ENCODE measurements at places on chromosomes 2 and 18.

DNA sequence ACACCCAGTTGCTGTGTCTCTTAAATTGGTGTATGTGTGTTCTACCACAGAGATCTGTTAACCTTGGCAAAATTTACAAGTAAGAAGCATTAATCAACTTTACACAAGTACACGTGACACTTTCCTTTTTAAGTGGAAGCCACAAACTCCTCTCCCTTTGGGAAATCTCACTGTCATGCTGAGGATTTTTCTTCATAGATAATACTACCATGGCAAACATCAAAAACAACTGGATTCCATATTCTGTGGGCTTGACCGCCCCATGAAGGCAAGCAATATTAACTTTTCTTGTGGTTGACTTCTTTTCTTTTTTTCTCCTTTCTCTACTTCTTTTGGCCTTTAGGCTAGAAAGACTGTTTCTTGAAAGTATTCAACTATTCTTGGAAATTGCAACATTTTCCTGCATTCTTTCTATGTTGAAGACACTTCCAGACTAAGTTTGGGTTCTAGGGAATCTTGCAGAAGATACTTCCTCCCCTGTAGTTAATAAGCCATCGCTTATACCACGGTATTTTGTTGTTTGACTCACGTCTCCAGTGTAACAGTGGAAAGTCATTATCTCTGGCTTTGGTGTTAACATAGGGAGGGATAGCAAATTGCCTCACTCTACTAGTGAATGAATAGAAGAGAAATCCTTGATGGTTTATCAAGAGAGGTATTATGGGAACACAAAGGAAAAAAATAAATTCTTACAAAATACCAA is 79.5 kb downstream of the SLC8A1 start:
- no peak for DNase-seq

DNA sequence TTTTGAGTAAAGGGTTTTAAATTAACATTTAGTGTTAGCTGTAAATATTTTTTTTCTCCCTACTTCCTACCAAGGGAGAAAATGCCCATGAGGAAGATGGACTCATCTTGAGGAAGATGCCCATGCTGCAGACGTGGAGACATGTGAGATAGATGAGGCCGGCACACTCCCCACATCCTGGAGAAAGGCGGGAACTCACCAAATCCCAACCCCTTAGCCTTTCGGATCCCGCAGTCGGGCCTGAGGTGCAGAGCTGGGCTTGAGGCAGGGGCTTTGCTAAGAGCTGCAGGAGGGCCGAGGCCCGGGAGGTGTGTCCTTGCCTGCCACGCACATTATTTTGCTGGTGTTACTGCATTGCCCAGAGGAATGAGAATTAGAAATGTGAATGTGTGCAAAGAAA is 137.9 kb downstream of the NAPG start:
- DNase-seq: no peak

- DNase-seq: no peak
Measured at GRCh38 chr2:164514491-164514890, 106.8 kb downstream of the GRB14 start.

DNA sequence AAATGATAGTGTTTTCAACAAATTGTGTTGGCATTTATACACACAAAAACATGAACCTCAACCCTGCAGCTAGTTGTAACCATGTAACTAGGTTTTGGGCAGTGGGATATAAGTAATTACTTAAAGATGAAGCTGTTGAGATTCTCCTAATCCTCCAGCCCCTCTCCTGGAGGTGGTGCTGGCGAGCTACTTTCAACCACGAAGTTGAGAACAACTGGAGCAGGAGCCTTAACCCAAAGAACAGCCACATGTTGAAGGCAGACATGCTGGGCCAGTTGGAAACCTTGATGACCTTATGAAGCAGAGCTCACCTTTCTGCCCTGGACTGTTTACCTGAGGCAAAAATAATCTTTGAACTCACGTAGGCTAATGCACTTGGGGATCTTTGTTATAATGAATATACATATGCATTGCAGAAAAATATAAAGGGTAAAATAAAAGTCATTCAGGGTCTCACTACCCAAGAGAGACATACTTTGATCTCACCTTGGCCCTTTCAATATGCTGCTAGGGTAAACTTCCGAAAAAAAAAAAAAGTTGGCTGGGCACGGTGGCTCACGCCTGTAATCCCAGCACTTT is 89.6 kb upstream of the NPAS2 start:
- DNase-seq: peak; percentile 53

DNA sequence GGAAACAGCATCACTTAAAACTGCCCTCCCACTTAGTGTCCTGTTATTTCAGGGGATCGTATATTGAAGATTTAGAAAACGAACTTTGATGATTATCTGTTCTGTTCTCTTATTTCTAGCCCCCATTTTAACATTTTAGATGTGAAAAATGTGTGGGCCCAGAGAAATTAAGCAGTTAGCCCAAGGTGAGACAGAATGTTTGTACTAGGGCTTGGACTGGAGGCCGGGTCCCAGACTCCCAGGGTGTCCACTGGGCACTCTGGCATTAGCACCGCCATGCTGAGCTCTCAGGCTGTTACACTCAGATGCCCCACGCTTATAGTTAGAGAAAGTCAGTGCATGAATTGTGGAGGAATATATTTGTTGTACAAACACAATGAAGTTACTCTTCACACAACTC is 5.5 kb upstream of the RAX start:
- no peak for DNase-seq

DNA sequence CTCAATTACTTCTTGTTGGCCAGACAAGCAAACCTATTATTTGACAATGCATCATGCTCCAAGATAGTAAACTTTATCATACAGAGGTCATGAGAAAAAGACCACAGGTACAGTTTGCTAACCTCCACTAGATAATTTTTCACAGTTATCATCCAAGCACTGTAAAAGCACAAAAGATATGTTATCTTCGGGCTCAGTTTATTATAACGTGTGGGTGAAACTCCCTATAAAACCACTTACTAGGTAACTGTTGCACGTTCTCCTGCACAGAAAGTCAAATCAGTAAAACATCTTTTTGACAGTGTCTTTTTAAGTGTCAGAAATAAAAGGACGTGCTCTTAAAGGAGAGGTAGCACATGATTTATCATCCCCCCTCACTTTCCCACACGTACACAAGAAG is 94.7 kb upstream of the BCL11A start:
- no peak for DNase-seq

DNA sequence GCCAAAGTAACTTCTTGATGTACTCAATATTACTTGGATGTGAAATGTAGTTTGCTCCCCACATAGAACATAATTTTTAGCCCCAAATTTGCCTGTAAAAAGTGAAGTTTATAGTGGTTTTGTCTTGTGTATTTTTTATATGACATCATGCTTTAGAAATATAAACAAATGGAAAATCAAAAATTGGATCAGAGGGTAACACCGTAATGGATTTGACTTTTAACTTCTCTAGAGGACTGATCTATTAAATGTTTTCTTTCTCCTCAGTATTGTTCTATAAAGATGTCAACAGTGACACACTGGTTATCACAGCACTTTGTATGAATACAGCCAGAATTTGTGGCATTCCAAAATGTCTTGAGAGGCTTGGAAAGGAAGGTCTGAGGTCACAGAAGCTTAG is 45.6 kb upstream of the RASGRP3 start:
- no peak for DNase-seq

- peak; percentile 55 for DNase-seq
Measured at GRCh38 chr18:44840058-44840790, 159.5 kb downstream of the SETBP1 start.

DNA sequence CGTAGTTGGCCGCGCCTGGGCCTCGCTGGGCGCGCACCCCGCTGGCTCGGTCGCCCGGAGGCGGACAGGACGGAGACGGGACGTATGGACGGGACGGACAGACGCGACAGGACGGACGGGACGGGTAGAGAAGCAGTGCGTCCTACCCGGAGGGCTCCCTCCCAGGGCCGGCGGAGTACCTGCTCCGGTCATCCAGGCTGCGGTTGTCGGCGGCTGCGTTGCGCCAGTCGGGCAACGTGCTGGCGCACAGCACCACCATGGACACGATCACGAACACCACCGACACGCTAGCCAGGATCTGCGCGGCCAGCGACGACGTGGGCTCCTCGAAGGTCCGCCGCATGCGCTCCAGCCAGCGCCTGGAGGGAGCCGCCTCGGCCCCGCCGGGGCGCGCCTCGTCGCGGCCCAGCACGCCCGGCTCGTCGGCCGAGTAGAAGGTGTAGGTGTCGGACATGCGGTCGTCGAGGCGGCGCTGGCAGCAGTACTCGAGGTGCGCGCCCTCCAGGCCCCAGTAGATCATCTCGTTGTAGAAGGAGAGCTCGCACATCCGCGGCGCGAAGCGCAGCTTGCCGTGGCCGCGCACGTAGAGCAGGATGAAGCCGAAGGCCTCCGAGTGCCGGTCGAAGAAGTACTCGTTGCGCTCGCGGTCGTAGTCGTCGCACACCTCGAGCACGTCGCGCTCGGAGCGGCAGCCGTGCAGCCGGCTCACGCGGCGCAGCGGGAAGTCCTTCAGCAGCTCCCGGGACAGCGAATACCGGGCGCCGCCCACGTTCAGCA is 903 bp downstream of the KCNG3 start:
- no peak for DNase-seq

- DNase-seq: no peak
Measured at GRCh38 chr2:45028276-45028675, 19.0 kb upstream of the SIX2 start.

- no peak for DNase-seq
Measured at GRCh38 chr2:207219676-207220501, 54.1 kb upstream of the KLF7 start.

- DNase-seq: peak; percentile 67
Measured at GRCh38 chr18:24397131-24397693, 412 bp downstream of the OSBPL1A start.

DNA sequence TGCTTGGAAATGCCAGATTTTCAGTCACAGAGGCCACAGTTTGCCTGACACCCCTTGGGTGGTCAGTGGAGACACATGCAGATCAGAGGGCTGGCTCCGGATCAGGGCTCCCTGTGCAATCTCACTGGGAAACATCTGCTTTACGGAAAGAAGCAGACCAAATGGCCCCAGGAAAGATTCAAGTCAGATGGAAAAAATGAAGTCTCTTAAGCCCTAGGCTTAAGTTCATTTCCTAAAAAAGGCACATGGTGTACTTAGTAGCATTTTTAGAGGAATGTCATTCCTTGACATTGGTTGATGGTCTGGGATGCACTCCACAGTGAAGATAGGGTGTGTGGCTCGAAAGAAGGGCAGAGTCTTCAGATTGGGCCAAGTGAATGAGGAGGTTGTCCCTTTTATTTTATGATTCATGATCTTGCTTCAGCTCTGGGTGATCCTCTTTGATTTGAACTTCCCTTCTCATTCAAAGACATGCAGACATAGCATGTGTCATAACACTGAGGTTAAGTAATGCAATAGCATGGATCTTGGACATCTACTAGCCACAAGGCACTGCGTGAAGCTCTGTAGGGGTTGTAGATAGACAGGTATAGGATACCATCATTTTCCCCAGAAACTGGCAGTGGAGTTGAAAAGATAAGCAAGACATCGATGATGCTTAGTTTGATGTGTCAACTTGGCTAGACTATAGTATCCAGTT is 56.5 kb downstream of the KCNE4 start:
- no peak for DNase-seq

GRCh38 chr2:238998801-238999200 is 150.9 kb downstream of the TWIST2 start:
- no peak for DNase-seq

- no peak for DNase-seq
Measured at GRCh38 chr2:204722207-204722606, 176.9 kb downstream of the PARD3B start.

DNA sequence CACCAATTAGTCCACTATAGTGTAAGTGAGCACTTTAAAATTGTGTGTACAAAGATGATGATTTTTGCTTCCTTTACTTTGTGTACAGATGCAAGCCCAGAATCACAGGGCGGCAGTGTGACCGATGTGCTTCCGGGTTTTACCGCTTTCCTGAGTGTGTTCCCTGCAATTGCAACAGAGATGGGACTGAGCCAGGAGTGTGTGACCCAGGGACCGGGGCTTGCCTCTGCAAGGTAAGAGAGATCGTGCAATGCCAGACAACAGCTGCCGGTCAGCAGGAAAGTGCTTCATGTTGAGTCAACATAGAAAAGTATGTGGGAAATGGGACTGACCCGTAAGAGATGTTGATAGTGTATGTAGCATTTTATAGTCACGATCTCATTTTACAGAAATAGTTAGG is 156.8 kb upstream of the TTC39C start:
- no peak for DNase-seq

GRCh38 chr2:98310010-98310409 is 36.2 kb upstream of the CNGA3 start:
- DNase-seq: no peak

DNA sequence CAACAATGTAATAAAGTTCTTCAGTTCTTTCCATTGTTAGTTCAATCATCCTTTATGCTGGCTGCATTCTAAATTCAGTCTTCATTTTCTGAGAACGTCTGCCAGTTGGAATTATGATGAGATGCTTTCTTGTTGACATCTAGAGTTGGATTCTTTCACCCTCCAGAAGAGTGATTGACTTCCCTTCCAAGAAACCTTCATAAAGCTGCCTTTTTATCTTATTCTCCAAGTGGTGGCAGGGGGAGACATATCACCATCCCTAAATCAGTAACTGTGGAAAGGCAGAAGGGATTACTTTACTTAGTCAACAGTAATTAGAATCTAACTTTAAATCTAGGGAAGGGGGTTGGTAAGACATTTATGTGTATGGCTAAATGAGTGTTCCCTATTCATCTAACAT is 86.8 kb upstream of the GULP1 start:
- no peak for DNase-seq

- no peak for DNase-seq
Measured at GRCh38 chr2:238380785-238381184, 45.9 kb upstream of the ASB1 start.

DNA sequence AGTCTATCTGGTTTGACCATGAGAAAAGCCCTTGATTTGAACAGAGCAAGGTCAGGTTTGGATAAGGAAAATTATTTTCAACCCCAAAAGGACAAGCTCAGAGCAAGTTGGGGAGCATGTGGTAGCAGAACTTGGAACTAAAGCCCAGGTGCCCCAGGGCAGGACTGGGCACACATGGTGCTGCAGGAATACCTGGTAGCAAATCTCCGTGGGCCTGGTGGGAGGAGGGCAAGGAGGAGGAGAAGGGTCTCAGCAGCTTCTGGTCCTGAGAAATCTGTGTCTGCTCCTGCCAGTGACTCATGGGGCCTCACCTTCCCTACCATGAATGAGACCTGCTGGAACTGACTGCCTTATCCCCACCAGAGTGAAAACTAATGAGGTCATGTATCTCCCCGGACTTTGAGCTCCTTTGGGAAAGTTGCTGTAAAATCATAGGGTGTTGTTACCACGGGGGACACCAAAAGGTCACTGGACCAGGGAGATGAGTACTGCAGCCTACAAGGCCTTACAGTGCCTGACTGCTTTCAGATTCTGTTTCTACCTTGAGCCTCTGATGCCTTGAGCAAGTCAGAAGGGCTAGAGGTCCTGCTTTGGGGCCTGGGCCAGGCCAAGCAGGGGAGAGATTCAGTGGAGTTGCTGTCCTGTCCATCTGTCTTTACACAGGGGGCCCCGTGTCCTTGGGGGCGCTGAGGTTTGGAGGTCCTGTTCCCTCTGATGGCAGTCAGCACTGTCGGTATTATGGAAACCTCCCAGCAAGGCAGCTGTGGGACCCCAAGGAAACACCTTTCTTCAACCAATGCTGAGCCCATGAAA is 304.0 kb downstream of the MYCN start:
- DNase-seq: no peak

- DNase-seq: no peak
Measured at GRCh38 chr2:58047373-58047935, 848 bp downstream of the VRK2 start.

- DNase-seq: no peak
Measured at GRCh38 chr2:211877061-211877460, 661.5 kb downstream of the ERBB4 start.

Measured in prostate gland (tissue), 2 donors.